ENCODE measurements at places on chromosomes 2 and 18. TPM values are rescaled to one million over a fixed set of nuclear protein-coding genes. Genes with fewer than 3 reads are reported as not detected.
A peak's percentile ranks its signal among the peaks of the same experiment; 100 is the strongest.

DNA sequence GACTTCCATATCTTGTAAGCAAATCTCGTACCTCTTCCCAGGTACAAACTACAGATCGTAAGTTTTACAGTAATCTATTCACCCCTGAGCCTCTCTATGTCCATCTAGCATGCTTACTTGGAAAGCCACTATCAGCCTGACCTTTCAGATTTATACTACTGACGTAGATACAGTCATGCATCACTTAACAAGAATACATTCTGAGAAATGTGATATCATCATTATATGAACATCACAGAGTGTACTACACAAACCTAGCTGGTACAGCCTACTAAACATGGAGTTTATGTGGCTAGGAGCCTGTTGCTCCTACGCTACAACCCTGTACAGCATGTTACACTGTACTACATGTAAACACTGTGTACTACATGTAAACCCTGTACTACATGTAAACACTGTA lies 293.2 kb upstream of the ZNF804A start:
- DNase-seq = no peak

- DNase-seq = peak; percentile 61
Observed at GRCh38 chr2:229714080-229714735, at the start of gene DNER. TSS of gene DNER (minus strand) at chr2:229714555. CDS start at chr2:229714423, 132 bp downstream.

DNA sequence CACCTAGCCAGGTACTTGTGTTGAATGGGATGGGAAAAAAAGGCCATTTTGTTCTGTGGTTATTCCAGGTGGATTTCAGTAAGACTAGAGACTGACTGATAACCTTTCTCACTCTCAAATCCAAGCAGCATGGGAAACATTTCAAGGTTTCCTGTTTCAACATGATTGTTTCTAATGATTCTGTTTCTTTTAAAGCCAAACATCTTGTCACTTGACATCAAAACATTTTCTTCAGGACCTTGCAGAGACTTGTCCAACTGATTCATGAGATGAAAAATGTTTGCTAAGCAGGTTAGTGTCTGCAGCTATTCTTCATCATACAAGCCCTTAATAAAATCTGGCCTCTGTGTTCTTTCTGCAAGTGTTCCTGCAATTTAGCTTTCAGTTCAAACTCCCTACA lies 456.5 kb upstream of the CWC22 start:
- no peak for DNase-seq

DNA sequence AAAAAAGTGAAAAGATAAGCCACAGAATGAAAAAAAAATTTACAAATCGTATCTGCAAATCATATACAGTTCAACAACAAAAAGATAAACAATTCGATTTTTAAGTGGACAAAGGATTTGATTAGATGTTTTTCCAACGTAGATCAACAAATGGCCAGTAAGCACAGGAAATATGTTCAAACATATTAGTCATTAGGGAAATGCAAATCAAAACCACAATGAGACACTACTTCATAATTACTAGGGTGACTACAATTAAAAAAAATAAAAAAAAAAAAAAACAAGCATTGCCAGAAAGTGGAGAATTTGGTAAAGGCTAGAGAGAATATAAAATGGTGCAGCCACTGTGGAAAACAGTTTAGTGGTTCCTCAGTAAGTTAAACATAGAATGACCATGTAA lies 38.3 kb upstream of the RNU4ATAC start:
- no peak for DNase-seq

GRCh38 chr2:72108121-72108520 lies 39.5 kb downstream of the CYP26B1 start:
- DNase-seq = no peak

- peak; percentile 74 for DNase-seq
Observed at GRCh38 chr2:191675807-191676721, 1.9 kb upstream of the NABP1 start.

GRCh38 chr18:23012249-23012648 lies 79.1 kb downstream of the RBBP8 start:
- DNase-seq = no peak

GRCh38 chr2:208565690-208566416 lies 159.3 kb downstream of the PTH2R start:
- DNase-seq = no peak

GRCh38 chr2:232476045-232476444 lies 11.6 kb downstream of the ECEL1 start:
- no peak for DNase-seq

DNA sequence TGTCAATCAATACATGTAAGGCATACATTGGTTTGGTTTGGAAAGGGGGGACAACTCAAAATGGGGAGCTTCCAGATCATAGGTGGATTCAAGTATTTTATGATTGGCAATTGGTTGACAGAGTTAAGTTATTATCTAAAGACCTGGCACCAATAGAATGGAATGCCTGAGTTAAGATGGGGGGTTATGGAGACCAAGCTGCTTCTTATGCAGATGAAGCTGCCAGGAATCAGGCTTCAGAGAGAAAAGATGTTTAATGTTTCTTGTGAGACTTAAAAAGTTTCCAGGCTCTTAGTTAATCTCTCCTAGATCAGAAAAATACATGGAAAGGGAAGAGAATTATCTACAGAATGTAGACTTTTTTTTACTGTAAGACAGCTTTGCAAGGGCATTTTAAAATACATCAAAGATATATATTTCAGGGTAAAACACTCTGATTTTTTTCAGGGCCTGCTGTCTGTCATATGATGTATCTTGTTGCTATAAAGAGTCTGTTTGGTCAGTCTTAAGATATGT lies 1343.2 kb upstream of the LRRTM1 start:
- DNase-seq = no peak

DNA sequence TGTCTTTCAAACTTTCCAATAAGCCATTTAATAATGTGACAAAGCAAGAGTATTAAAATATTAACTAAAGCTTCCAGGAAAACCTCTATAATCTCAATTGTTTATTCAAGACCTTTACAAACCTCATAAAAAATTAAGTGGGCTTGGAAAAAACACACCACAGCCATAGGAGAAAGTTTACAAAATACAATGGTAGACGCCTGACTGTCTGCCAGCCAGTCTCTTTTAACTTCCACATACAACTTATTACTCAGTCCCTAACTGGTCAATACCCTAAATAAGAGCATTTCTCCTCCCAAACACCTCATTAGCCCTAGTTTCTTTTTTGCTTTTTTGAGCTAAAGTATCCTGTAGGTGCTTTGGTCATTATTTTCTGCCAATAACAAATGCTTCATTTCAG lies 247.4 kb upstream of the CYP26B1 start:
- no peak for DNase-seq

- DNase-seq = no peak
Observed at GRCh38 chr2:217393585-217394032, 533.7 kb upstream of the TNP1 start.

DNA sequence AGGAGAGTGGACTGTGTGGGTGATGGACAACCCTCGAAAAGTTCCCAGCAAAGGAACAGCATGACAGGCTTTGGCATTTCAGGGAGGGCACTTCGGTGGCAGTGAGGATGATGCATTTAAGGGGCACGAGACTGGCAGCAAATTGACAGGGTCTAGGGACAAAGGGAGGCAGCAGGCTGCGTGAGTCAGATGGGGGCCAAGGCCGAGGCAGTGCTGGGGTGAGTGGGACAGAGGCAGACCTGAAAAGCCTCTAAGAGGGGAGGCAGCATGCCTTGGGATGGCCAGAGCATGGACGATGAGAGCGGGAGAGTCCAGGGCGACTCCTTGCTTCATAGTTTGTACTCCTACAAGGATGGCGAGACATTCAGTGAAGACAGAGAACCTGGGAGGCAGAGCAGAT lies 49.5 kb upstream of the LYPD1 start:
- no peak for DNase-seq

GRCh38 chr2:198652461-198652860 lies 805.3 kb downstream of the SATB2 start:
- DNase-seq = no peak

- DNase-seq = no peak
Observed at GRCh38 chr2:59295524-59296162, 1054.5 kb upstream of the FANCL start.

- DNase-seq = no peak
Observed at GRCh38 chr2:113075600-113075999, 7.8 kb downstream of the IL1F10 start.

GRCh38 chr2:46806526-46806925 lies 109.1 kb downstream of the MCFD2 start:
- no peak for DNase-seq

GRCh38 chr2:237956402-237956736 lies 10.4 kb upstream of the UBE2F start:
- no peak for DNase-seq

GRCh38 chr2:126437016-126437415 lies 218.9 kb upstream of the GYPC start:
- no peak for DNase-seq

DNA sequence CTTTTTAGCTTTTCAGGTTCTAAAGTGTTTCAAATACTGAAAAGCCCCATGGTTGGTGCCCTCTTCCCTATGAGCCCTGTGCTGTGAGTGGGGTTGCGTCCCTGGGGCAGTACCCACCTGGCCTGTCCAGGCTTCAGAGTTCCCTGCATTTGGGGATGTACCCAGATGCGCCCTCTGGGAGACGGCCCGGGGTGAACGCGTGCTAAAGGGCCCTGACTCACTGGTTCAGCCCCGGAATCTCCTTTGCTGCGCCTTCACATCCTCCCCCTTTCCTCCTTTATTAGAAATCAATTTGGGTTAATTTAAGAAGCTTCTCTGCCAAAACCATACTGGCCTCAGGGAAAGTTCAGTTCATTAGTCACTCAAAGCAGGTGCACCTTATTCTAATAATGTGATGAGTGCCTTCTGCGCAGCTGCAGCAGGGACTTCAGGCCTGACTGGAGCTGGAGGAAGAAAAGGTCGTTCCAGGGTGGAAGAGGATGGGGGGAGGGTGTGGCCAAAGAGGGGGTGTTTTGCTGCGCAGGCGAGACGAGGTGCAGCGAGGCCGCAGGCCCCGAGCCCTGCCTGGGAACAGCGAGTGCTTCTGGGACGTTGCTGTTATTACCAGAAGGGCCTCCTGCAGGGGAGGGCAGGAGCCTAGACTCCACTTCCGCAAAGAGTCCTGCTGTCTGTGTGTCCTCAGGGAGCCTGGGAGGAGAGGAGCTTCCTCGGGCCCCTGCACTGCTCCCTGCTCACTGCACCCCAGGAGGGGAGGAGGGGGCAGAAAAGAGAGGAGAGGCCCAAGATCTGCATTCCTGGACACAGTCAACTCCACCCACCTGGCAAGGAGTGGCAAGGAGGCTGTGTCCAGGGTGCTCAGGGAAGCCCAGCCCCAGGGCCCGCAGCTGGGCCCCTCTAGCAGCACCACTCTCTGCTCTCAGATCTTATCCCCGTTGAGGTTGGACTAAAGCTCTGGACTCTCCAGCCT lies 223.2 kb upstream of the PXDN start:
- DNase-seq = no peak

DNA sequence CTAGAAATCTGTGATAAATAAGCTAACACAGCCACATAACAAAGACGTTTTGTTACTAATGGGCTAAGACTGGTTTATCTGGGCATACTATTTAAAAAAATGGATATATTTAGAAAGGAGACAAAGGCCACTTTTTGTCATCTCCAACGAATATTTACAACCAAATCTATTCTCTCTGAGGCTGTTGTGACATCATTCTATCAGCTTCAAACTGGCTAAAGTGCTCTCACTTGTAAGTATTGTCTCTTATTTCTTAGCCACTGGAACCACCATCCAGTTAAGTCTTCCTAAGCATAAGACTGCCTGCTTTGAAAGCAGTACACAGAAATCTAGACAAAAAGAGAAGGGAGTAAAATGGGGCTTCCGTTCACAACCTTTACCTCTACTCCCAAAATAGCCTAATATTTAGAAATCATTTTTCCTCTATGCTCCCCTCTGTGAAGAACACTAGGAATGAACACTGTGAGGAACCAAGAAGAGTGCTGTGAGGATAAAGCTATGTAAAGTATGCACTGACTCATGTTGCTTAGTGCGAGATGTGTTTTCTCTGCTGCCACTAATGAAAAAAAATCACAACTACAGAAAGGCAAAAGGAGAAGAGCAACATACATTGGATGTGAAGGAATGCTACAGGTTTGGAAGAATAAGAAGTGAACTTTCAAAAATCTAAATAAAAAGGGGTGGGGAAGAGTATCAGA lies 264.1 kb downstream of the EXOC6B start:
- DNase-seq = no peak

GRCh38 chr2:67945940-67946339 lies 116.9 kb downstream of the C1D start:
- DNase-seq = no peak

GRCh38 chr2:176089843-176090395 lies 2.6 kb upstream of the HOXD13 start:
- no peak for DNase-seq

- no peak for DNase-seq
Observed at GRCh38 chr2:10216677-10217488, 85.8 kb upstream of the HPCAL1 start.

- DNase-seq = no peak
Observed at GRCh38 chr2:218999021-218999880, 6.0 kb upstream of the CRYBA2 start.

- DNase-seq = no peak
Observed at GRCh38 chr2:151247432-151247831, 14.2 kb downstream of the RBM43 start.

GRCh38 chr2:45729753-45730512 lies 78.5 kb downstream of the PRKCE start:
- DNase-seq = no peak

DNA sequence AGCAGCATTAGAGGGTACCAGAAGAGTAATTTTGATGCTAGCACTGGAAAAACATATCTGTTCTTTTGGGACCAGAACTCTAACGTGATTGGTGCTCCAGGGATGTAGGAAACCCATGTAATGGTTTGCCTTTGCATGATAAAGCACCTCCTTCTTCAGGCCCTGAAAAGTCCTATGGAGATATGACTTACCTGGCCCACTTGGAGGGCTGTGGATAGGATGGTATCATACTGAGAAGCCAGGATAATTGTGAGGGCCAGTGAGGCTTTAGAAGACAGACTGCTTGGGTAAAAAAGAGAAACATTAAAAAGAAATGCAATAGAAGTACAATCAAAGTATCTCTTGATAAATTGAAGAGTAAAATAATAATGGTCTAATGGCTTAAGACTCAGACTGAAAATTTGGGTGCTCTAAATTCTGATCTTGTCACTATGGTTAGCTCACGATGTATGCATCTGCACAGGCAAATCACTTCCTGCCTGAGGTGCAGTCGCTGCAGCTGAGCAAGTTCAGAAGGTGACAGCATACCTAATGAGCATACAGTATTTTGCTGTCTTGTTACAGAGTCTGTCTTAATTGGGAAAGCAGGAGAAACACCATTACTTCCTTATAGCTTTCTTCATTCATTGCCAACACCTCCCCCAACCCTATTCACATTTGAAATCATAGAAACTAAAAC lies 371.5 kb downstream of the NUP35 start:
- DNase-seq = no peak

The FLACC1 gene
- total RNA-seq = 0.67 TPM

The NXPH2 gene
- not detected for total RNA-seq

The DSC2 gene
- total RNA-seq = not detected

The EIF2AK2 gene
- 52.6 TPM for total RNA-seq

The RNMT gene
- total RNA-seq = 41.2 TPM

The APCDD1 gene
- not detected for total RNA-seq

The PPP4R1 gene
- 39.3 TPM for total RNA-seq

The THSD7B gene
- not detected for total RNA-seq

The IKZF2 gene
- total RNA-seq = 8.1 TPM

The THOC1 gene
- total RNA-seq = 54.0 TPM

The CLK1 gene
- 112 TPM for total RNA-seq

The ACVR1C gene
- 1.3 TPM for total RNA-seq

The ATOH8 gene
- not detected for total RNA-seq

The IL1RL1 gene
- 1.3 TPM for total RNA-seq

The KCNJ13 gene
- total RNA-seq = not detected

The EXOC6B gene
- 8.6 TPM for total RNA-seq

Measured in activated CD4-positive, alpha-beta memory T cell treated with anti-CD3 and anti-CD28 coated beads for 36 hours (primary cell).